Hematopoietic multipotent progenitor cell treated with erythropoietin and hydrocortisone succinate and interleukin-3 and kit ligand, for 8 days (in vitro differentiated cells): ENCODE measurements at places on chromosomes 2 and 18.

DNA sequence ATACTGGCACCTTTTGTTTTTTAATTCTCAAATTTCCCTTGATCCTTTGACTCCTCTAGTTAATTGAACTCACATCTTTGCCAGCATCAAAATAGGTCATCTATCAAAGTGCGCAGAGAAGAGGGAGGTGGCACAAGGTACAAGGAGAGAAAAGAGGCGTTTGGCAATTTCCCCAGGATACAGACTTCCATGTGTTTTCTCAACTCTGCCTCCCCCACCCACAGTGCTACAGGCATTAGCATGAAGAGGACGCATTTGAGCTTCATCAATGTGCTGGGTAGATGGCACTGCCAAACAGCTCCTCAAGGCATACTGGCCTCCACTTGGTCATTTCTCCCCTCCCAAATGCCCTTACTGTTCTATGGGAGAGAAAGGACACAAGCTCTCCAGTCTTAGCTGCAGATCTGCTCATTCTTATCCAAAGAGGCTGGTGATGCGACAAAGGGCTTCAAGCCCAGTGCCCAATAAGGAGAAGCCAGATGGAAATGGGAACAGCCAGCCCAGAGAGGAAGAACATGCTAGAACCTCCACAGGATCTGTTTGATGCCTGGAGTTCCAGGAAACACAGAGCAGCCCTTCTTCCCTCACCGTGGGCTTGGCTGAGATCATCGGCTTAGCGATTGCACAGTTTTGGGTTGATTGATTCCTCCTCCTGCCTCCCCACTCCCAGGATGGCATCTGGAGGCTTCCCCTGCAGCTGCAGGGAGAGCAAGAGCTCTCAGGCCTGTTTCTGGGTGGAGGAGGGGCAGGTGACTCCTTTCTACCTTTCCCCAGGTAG, 144.7 kb upstream of the SMAD2 start:
- no peak for DNase-seq

DNA sequence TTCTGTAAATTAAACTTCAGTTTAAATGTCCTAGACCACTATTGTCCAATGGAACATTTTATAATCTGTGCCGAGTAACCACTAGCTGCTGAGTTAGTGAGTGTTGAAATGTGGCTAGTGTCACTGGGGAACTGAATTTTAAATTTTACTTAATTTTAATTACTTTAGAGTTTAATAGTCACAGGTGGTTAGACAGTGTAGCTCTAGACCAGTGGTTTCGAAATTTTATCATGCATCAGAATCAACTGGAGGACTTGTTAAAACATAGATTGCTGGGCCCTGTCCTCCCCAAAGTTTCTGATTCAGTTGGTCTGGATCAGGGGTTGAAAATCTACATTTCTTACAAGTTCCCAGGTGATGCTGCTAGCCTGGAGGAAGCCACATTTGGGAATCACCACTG, 110.4 kb downstream of the FMNL2 start:
- DNase-seq = no peak

DNA sequence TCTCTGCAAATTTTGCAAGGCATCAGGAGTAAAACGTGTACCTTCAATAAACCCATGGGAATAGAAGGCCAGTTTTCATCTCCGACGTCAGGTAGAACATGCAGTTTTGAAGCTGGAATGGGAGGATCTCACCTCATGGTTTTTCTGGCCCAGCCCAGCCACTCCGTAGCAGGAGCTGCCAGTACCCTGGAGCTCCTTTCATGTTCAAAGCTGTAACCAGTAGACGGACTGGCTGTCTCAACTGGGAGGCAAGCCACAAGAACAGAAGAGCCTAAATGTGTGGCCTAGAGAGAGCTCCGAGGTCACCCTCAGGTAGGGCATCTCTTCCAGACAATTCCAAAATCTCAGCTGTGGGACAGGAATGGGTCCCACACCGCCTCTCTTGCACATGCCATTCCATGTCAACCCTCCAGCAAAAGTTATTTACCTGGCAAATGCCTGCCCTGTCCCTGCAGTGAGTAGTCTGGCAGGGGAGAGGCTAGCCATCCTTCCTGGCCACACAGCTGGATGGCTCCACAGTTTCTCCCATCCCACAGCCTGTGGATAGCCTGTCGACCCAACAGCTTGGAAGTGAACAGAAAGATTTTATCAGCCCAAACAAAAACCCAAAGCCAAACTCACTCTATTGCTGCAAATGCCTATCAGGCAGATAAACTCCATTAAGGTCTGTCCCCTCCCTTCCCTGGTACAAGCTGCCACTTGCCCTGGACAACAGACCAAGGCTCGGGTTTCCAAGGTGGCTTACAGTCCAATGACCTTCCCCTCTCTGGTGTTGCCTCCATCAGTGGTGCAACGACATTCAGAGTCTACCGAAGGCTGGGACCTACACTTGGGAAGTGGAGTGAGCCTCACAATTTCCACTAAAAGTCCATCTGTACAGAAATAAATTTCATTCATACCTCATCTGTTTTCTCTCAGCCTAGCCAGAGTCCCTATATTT, 27.8 kb downstream of the CRACDL start:
- no peak for DNase-seq

- DNase-seq = no peak
These were observed 116.8 kb upstream of the PKDCC start for GRCh38 chr2:41930807-41931566.

GRCh38 chr2:182615036-182615435, 101.0 kb upstream of the DNAJC10 start:
- no peak for DNase-seq

- DNase-seq = no peak
These were observed 142.9 kb upstream of the MEX3C start for GRCh38 chr18:51340332-51340731.

DNA sequence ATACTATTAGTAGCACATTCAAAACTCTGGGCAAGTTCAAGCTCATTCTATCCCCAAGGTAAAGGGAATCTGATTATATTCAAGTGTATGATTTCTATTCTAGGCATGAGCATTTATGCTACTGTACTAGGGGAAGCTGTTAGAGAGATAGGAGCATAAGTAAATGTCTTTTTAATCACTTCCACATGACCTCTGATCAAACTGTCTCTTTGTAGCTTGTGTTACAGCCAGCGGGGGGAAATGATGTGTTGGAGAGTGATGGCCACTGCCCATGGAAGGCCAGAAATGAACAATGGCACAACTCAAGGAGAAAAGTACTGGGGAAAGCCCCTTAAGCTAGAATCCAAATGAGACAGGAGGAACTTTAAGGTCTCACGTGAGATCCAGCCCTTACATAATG, 894.9 kb upstream of the CDH2 start:
- DNase-seq = no peak

DNA sequence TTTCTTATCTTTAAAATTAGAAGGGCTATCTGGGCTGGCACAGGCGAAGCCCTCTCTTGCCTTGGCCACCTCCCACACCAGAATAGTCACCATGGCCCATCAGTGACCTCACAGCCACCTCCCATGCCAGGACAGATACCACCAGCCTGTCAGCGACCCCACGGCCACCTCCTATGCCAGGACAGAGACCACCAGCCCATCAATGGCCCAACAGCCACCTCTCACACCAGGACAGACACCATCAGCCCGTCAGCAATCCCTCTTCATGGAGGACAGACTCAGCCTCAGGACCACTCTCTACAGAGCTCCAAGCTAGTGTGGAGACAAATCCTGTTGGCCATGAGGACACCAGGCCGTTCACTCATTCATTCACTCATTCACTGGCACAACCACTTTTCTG, 74.6 kb downstream of the ASB1 start:
- no peak for DNase-seq
